ENCODE measurements at places on chromosomes 1 and 21. TPM values are rescaled to one million over a fixed set of nuclear protein-coding genes. Genes with fewer than 3 reads are reported as not detected.

The OLFML2B gene
- total RNA-seq = 17.3 TPM

GRCh38 chr1:229882621-229883020 is 184.4 kb upstream of the GALNT2 start:
- no peak for DNase-seq

- no peak for DNase-seq
Measured at GRCh38 chr1:166730299-166730888, 108.9 kb upstream of the POGK start.

- no peak for DNase-seq
Measured at GRCh38 chr1:214403431-214403830, 122.5 kb downstream of the SMYD2 start.
